Mammary epithelial cell (primary cell): ENCODE measurements at places on chromosomes 4 and X. TPM values are rescaled to one million over a fixed set of nuclear protein-coding genes. Genes with fewer than 3 reads are reported as not detected.

The ARHGAP24 gene
- total RNA-seq, result 7.3 TPM

The PHOX2B gene
- total RNA-seq, result not detected

The NSDHL gene
- total RNA-seq, result 30.3 TPM

The PNMA3 gene
- total RNA-seq, result not detected in 2 replicates

The CDKL2 gene
- total RNA-seq, result 5.2 TPM

The GABRQ gene
- total RNA-seq, result not detected in 2 replicates

The MAGEA4 gene
- total RNA-seq, result not detected in 2 replicates

The GNPDA2 gene
- total RNA-seq, result 22.3 TPM

The CXCL6 gene
- 0.17 TPM for total RNA-seq

The BMX gene
- total RNA-seq, result 0.32 and 0.49 TPM in 2 replicates

The PAGE5 gene
- not detected in 2 replicates for total RNA-seq

The RAB33A gene
- not detected for total RNA-seq

The SUPT20HL1 gene
- total RNA-seq, result not detected in 2 replicates

The PALLD gene
- total RNA-seq, result 251 and 296 TPM in 2 replicates

The PPEF2 gene
- total RNA-seq, result not detected

The ADGRL3 gene
- total RNA-seq, result not detected in 2 replicates
